ENCODE measurements at places on chromosomes 2 and 18.

- no peak for DNase-seq
These were observed 1441.9 kb upstream of the ZEB2 start for GRCh38 chr2:145961846-145962245.

GRCh38 chr2:48272199-48272598 lies 257.8 kb upstream of the STON1 start:
- DNase-seq, result no peak

GRCh38 chr2:143229952-143230351 lies 100.7 kb downstream of the ARHGAP15 start:
- DNase-seq, result no peak

DNA sequence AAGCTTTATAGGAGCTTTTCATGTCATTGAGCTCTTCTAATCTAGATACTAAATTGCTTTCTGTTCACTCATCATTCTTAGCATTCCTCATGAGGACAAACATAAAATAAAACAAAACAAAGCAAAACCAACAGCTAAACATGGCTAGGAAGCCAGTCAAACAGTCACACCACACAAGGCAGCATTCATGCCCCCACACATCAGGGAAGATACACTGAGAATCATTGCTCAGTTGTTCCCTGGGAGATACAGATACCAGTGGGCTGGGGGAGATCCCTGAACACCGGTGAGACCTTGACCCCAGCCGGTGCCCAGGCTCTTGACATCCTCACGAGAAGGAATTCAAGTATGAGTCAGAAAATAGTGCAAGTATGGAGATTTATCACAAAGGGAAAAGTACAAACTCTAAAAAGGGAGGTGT lies 177.9 kb upstream of the ARL4C start:
- no peak for DNase-seq

- DNase-seq, result no peak
These were observed 6.1 kb upstream of the PAX3 start for GRCh38 chr2:222304737-222305515.

- no peak for DNase-seq
These were observed 2.6 kb downstream of the BAZ2B start for GRCh38 chr2:159613651-159614285.

GRCh38 chr18:24814521-24814920 lies 354.1 kb downstream of the HRH4 start:
- no peak for DNase-seq

DNA sequence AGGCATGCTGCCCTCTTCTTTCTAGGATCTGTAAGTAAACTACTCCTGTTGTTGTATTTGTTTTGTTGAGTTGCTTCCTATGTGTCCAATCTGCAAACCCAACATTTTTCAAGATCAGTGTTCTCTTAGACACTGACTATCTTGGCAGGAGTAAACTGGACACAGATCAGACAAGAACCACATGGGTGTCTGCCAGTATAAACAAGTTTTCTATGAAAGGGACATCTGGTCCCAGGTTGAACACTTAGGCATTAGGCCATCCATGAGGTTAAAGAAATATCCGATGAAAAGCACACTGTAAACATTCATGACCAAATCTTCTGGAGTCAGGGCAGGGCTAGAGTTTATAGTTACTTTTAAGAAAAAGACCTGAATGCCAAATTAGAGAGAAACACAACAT lies 441.8 kb downstream of the NYAP2 start:
- DNase-seq, result no peak

DNA sequence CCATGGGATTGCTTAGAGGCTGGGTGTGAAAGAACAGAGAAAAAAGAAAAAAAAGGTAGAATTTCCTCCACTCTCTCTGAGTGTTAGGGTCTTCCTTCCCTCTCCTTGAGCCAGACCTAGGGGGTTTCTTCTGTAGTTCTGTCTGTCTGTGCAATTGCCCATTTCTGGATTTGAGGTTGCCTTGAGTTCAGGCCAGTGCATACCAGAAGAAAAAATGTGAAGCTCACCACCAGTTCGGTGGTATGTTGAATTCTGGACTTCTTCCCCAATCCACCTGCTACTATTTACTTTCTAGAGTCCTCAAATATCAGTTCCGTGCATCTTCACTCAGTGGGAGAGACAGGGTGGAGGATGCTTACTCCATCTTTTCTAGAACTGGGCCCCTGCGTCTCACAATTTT lies 15.3 kb upstream of the SELENOI start:
- DNase-seq, result no peak

DNA sequence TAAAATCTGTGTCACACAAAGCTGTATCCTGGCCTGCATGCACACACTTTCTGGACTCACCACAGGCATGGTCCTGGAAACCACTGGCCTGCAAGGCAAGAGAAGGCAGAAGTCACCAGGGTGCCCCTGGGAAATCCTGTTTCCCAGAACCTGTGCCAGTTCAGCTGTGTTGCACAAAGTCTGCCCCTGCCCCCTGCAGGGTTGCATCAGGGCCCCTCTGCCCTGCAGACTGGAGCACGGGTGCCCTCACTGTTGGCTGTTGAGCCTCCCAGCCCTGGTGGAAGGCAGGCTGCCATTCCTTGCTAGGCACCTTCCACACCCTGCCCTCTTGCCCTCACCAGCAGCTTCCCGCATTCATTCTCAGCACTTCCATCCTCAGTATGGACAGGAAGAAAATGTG lies 18.0 kb upstream of the TUBB6 start:
- DNase-seq, result no peak

DNA sequence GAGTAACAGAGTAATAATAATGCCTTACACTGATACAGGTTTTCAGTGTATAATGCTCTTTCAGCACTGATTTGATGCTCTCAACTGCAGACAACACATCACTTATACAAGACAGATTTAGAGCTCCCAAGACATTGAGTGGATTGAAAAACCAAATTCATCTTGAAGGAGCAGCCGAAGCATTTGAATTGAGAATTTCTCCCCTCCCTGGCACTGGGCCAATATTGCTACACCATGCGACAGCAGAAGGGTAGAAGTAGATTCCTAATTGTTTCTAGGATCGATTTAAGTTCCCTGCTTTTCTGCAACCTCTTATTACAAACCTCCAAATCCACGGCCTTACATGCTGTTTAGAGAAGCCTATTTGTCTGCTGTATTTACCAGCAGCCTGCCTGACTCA lies 15.5 kb downstream of the CENPA start:
- no peak for DNase-seq

DNA sequence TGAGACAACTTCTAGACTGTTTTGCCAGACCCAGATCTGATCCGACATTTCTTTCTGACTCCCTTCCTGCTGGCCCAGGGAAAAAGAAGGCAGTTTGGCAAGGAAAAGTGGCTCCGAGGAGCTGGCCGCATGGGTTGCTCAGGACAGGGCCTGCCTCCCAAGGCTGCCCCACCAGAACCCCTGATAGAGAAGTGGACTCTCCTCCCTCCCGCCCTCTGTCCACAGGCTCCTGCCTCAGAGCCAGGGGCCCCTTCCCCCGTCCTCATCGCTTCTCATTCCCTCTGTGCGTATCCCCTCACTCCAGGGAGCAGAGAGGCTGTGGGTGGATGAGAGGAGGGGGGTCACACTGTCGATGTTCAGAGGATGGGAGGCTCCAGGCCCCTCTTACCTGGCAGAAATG lies 110.2 kb downstream of the TNS1 start:
- DNase-seq, result peak; percentile 35

- peak; percentile 15 for DNase-seq
These were observed 123.3 kb downstream of the PXDN start for GRCh38 chr2:1621041-1621440.

- DNase-seq, result no peak
These were observed 28.7 kb downstream of the DYSF start for GRCh38 chr2:71482055-71482454.

DNA sequence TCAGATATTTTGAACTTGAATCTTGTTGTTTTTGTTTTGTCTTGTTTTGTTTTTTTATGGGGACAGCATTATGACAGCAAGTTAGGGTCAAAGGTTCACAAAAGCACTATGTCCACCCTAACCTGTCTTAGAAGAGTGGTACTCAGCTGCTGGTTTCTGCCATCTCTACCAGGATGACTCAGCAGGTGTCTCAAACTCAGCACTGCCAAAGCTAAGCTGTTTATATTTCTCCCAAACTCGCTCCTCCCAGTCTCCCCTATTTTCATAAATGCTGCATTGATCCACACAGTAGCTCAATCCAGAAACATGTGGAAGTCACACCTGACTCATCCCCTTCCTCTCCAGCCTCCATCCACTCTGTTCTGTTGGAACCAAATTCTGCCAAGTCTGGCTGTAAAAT lies 134.9 kb downstream of the ZBTB7C start:
- DNase-seq, result no peak

DNA sequence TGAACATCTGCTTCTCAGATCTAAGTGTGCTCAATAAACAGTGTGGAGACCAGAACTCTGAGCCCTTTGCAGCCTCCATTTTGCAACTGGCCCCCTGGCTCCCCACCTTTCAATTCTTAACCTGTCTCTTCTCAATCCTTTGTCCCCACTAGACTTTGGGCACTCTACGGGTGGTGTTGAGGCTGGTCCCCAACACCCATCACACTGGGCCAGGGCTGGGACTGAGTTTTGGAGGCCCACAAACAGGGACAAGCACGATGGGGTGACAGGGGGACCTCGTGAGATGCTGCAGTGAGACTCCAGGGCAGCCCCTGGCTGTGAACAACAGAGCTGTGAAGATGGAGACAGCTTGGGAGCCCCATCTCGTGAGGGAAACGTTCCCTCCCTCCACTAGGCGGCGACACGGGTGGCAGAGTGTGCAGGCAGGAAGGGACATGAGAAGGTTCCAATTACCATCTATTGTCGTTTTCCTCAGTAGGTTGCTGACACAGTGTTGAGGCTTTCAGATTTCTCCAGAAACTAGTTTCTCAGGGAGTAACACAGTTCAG lies 1.2 kb downstream of the ANKMY1 start:
- peak; percentile 82 for DNase-seq

- DNase-seq, result no peak
These were observed 209.7 kb upstream of the SIX2 start for GRCh38 chr2:45218931-45219339.

DNA sequence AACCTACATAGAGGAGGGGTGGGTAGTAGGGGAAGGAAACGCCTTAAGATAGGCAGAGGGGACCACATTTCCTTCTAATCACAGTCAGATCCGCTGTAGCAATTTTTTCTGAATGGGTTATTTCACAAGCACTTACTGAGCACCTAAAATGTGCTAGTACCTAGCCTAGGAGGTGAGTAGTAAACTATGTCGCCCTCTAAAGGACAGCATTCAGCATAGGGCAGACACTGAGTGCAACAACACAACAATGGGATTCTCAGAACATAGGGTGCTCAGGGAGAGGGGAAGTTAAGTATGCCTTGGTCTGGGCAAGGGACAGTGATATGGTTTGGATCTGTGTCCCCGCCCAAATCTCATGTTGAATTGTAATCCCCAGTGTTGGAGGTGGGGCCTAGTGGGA lies 166.1 kb upstream of the RAB6C start:
- DNase-seq, result no peak

- no peak for DNase-seq
These were observed 79.8 kb downstream of the PTGR3 start for GRCh38 chr18:75128911-75129716.

GRCh38 chr18:80252136-80252535 lies 4.8 kb upstream of the PARD6G start:
- no peak for DNase-seq
